ENCODE measurements at places on chromosomes 7 and 10.
A peak's percentile ranks its signal among the peaks of the same experiment; 100 is the strongest.

DNA sequence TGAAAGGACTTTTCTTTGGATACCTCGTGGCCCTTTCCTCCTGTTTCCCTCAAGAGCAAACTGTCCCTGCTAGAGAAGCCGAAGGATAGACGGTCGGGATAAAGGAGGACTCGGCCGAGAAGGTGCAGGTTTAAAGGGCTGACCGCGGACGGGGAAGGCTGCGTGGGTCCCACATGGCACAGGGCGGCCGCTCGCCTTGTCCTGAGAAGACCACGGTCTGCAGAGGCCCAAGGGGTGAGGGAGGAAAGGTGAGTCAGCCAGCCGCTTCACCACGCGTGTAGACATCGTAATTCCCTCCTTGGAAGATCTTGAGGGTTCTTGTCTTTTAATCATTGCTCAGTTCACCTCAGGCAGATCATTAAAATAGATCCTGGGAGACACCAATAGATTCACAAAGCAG lies 253.8 kb downstream of the DPP6 start:
- DNase-seq = no peak

DNA sequence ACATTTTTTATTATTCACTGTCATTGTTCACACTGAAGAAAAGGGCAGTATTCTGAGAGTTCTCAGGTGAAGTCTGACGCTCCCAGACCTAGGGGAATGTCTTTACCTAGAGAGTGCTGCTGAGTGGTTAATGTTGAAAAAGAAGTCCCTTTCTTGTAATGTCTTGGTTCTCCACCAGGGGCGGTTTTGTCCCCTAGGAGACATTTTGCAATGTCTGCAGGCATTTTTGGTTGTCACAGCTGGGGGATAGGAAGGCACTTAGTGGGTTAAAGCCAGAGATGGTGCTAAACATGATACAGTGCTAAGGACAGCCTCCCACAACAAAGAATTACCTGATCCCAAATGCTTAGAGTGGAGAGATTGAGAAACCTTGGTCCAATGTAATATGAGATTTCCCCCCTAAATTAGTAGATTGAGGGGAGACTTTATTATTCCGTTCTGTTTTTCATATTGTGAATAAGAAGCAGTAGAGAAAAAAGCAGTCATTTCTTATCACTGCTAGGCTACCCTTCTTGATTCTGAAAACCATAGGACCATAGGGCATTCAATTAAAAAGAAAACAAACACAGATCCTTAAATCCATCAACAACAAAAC lies 13.1 kb downstream of the UMAD1 start:
- DNase-seq = peak; percentile 38

DNA sequence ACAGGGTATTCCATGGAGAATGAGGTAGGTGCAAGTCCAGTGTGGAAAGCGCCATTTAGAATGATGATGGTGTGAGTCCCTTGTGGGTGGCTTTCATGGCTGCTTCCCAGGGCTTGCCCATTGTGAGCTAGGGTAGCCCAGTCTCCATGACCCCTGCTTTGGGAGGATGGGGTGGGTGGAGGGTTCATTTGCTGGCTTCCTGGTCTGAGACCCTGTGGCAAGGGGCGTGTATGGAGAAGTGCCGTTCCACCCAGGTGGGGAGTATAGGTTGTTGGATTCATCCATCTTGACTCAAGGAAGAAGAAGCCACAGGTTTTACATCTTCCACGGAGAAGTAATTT lies 27.7 kb downstream of the CCM2 start:
- DNase-seq = no peak

DNA sequence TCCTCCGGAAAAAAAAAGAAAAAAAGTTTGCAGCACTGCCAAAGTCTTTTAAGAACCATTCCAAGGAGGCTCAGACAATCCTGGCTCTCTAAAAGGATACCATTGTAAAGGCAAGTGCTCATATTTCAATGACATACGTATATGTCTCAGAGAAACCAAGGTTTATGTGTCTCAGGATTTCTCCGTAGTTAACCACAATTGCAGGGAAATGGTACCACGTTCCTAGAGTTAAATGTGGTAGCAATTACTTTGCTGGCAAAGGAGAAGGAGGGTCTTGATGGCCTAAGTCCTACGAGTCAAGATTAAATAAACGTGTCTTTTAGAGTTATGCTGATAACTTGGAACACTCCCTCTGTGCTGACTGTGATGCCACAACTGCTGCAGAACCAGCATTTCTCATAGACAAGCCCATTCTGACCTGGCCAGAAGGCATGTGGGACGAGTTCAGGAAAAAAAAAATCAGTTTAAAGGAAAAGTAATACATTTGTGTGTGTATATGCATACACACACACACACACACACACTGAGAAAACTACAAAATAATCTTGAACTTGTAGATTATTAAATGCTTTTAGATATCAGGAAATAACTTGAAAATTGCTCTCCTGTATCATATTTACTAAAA lies 245.9 kb downstream of the FGFR2 start:
- no peak for DNase-seq

- no peak for DNase-seq
Measured at GRCh38 chr10:32959006-32959920, 1.2 kb upstream of the ITGB1 start.

DNA sequence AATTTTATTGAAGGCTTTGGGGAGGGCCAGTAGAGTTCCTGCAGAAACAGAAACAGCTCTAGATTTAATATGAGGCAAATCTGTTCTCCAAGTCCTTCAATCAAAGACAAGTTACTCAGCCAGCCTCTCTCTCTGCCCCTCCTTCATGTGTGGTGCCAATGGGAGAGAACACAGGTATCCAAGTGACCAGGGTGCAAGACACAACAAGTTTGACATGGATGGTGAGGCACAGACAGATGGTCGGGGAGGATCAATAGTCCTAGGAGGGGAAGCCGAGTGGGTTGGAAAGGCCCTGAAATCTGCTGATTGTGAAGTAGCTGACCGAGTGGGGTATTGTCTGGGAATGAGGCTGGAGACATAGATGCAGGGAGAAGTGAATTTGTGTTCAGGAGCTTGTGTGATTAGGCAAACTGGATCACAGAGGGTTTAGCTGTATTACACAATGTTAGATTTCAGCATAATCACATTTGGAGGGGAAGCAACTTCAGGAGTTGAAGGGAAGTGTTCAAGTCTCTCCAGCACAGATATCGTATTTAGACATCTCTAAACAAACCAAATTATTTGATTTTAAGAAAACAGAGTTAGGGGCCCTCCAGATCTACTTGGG lies 1.5 kb downstream of the GIMAP1 start:
- no peak for DNase-seq

DNA sequence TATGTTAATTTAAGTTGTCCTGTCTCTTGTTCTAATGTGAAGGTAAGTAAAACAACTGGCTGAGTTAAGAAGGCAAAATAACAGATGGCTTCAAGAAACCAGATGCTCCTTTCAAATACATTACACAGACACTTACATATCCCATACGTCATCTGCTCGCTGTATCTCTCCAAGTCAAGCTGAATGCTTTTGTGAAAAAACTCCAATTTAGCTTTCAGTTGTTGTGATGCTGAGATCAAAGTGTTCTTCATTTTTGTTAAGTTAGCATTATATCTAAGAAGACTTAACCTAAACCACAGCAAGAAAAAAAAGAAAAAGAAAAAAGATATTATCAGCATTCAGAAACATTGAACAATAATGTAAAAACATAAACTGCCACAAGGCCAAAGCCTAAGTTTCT lies 18.5 kb upstream of the ERLIN1 start:
- DNase-seq = no peak

GRCh38 chr7:54814401-54814800 lies 55.4 kb upstream of the SEC61G start:
- no peak for DNase-seq

DNA sequence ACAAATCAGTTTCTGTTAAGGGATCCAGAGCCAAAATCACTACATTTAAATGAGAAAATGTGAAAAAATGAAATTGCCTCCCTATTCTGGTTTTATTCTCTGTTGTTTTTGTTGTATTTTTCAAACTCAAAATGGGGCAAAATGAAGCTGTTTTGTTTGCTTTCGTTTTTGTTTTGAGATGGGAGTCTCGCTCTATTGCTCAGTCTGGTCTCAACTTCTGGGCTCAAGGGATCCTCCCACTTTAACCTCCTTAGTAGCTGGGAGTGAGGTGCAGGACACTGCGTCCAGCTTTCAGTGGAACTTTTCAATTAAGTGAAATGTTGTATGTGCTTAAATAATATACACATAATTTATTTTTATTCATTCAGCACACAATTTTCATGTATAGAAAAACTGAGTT lies 205.0 kb downstream of the SORCS1 start:
- no peak for DNase-seq

GRCh38 chr10:48505394-48506112 lies 99.3 kb downstream of the ARHGAP22 start:
- no peak for DNase-seq

DNA sequence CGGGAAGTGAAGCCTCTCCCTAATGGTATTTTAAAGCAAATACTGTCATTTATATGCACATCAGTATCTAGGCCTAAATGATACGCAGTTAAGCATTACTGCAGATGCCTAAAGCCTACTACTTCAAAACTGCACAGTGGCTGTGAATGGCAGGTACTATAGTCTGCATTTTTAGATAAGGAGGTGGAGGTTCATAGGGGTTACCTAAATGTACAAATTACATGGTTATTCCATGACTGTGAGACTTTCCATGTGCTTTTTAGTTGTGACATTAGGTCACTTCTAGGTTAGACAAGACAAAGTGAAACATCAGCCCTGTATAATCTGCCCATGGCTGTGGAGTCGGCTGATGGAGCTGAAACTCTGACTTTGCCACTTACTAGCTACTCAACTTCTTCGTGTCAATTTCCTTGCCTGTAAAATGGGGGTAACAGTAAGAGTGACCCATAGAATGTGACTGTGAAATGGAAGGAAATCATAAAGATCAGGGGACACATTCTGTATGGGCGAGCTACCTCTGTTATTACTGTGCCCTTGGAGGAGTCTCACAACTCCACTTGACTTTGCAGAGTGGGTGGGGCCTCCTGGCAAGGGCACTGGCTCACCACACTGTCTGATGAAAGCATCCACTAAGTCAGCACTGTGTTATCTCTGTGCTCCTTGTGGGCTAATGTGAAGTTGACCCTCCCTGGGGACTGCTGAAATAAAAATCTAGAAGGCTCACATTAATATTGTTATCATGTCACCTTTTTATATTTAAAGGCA lies 239.4 kb downstream of the TNS3 start:
- no peak for DNase-seq

- DNase-seq = no peak
Measured at GRCh38 chr7:51306761-51307160, 9.8 kb downstream of the COBL start.

GRCh38 chr10:132961787-132962622 lies 19.6 kb upstream of the CFAP46 start:
- peak; percentile 60 for DNase-seq

DNA sequence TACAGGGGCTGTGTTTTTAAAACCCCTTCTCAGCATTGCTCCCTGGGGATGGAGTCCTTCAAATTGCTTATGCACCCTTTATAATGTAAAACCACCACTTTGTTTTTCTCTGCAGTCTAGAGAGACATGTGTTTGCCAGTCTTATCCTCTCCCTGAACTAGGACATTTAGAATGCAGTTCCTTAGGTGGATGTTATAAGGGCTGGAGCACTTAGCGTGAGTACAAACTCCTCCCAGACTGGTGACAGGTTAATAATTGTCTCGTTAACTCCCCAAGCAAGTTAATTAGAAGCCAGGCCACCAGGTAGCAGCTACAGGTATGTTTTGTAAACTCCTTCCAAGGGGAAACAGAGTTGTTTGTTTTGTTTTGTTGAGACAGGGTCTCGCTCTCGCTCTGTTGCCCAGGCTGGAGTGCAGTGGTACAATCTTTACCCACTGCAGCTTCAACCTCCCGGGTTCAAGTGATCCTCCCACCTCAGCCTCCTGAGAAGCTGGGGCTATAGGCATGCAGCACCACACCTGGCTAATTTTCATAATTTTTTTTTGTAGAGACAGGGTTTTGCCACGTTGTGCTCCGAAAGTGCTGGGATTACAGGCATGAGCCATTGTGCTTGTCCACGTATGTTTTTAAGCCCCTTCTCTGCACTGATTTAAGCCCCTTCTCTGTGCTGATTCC lies 100.2 kb downstream of the FAM107B start:
- no peak for DNase-seq

DNA sequence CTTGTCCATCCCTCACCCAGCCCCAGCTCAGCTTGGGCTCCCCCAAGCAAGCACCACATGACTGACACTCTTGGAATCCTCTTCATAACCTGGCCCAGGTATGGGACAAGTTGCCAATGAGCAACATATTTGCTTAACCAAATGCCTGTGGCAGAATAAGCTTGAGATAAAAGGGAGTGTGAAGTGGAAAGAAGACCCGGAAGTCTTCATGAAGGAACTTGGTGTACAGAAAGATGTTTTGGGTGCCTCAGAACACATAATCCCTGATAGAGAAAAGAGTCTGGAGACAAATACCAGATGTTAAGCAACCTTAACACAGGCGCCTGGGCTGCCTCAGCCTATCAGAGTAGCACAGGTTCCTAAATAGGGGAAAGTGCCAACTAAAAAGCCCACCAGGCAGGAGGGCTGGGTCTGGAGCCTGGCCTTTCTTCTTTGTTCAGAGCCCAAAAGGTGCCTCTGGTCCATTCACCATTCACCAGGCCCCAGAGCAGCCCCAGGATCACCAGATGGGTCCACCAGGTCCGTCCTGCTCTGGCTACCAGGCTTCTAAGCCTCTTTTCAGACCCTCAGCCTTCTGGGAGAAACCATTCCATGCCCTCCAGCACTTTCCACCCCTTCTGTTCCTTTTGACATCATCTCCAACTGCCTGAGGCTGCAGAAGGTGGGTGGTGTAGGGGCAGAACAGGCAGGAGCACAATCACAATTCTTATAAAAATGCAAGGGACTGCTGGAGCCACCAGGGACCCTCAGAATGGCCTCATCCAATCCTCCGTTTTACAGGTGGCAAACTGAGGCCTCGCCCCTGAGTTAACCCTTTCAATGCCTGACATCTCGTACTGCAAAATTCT lies 22.6 kb downstream of the KCNMA1 start:
- DNase-seq = no peak

GRCh38 chr7:121061677-121062582 lies 73.4 kb downstream of the CPED1 start:
- DNase-seq = no peak

DNA sequence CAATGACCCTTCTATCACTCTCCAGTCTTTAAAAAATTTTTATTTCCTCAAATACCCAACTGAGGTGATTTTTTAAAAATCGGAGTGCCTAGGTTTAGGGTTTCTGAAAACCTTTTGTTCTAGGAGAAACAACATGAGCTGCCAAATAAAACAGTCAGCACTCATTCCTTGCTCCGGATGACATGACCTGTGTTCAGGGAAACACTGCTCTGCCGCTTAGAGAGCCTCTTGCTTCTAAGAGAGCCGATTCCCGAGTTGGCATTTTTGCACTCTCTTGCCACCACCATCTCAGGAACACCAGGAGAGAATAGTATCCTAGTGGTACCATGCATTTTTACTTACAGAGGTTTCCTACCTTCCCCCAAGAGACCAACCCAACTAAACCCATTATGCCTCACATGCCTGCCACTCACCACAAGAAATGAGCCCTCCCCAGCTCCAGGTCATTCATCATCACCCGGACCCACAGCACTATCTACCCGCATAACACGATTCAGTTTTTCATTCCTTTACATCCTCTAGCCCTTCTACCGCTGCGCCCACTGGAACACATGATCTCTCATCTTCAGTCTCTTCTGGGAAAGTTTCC lies 365.4 kb downstream of the THSD7A start:
- DNase-seq = no peak

- DNase-seq = no peak
Measured at GRCh38 chr10:44979281-44980191, 927 bp upstream of the DEPP1 start.

Data from glutamatergic neuron (in vitro differentiated cells).